Stimulated activated CD4-positive, alpha-beta T cell treated with anti-CD3 and anti-CD28 coated beads, Interleukin-15, amount 100 ng/mL, for 24 hours (primary cell): ENCODE measurements at places on chromosomes 2 and 18.

- DNase-seq = no peak
Measured at GRCh38 chr2:219054956-219055903, 5.5 kb downstream of the IHH start.

DNA sequence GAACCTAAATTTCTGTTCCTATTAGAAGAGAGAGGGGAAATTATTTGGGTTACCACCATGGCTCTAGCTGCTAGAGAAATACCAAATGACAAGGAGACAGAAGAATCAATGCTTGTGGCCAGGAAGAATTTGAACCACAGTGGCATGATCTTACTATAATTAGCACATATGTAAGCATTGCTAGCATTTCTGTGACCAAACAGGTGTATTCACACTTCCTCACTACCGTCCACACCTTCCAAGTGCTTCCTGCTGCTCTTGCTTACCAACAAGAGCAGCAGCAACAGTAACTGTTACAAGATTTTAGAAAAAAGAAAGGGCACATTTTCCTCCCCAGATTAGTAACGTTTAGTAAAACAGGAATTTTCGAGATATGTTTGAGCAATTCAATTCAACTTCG is 60.5 kb downstream of the CDH7 start:
- DNase-seq = no peak

DNA sequence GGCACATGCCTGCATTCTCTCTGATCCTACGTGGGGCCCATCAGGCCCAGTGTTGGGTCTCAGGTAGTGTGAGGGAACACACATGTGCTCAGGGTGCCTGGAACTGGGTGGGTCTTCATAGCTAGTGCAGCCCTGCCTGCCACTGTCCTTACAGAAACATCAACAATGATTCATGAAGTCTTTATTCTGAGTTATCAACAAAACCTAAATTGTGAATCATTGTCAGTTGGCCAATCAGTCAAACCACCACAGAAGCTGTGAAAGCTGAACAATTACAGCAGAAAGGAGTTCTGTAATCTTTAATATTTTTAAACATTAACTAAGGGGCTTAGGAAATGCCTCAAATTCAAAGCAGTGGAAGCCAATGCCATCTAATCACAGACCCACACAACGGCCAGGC is 82.8 kb upstream of the ZNF521 start:
- DNase-seq = no peak

DNA sequence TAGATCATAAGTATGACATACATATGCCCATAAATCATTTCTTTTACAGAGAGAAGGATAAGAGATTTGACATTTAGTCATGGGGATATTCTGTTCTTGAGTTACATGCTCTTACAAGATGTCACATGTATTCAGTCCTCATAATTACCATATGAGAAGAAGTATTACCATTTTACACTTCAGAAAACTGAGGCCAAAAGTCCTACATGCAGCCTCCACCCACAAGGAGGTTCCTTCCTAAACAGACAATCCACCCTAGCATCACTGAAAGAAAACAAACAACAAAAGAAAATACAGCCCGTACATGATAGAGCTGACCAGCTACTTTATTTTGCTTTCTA is 335.1 kb downstream of the SETBP1 start:
- DNase-seq = no peak

DNA sequence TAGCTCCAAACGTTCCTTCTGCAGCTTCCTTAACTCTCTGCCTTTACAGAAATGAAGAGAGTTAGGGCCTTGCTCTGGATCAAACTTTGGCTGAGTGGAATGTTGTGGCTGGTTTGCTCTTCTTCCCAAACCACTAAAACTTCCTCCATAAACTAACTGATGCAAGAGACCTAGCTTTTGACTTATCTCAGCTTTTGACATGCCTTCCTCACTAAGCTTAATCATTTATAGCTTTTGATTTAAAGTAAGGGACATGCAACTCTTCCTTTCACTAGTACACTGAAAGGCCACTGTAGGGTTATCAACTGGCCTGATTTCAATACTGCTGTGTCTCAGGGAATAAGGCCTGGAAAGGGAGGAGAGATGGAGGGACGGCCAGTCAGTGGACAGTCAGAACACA is 8.3 kb downstream of the PXDN start:
- DNase-seq = no peak

DNA sequence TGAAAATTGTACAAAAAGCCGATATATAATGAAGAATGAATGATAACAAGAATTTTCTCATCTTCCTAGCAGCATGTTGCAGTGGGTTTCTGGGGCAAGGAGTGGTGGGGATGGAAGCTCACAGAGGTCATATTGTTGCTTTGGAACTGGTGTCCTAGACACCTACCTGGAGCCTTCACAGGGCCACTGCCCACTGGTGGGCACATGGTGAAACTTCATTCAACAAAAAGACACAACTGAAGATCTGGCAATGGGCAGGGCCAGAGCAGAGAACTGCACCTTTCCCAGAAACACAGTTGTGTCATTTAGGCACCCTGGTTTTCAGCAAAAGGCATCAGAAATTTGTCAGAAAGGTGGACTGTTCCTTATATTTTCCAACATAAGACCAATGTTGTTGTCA is 115.3 kb downstream of the FHOD3 start:
- no peak for DNase-seq

- no peak for DNase-seq
Measured at GRCh38 chr2:121390082-121390692, 105.2 kb upstream of the TFCP2L1 start.

DNA sequence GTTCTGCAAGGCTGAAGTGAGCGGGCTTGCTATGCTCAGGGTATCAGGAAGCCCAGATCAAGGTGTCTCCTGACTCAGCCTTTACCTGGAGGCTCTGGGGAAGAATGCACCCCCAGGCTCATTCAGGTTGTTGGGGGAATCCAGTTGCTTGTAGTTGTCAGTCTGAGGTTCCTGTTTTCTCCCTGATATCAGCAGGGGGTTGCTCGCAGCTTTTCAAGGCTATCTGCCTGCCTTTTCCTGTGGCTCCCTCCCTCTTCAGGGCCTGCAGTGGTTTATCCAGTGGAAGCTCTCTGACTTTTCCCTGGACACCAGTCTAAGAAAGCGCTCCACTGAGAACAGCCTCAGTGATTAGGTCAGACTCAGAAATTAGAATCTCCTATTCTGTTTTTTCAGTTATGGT is 116.6 kb downstream of the PTPRM start:
- no peak for DNase-seq

GRCh38 chr18:46008531-46008930 is 41.4 kb upstream of the EPG5 start:
- DNase-seq = no peak

DNA sequence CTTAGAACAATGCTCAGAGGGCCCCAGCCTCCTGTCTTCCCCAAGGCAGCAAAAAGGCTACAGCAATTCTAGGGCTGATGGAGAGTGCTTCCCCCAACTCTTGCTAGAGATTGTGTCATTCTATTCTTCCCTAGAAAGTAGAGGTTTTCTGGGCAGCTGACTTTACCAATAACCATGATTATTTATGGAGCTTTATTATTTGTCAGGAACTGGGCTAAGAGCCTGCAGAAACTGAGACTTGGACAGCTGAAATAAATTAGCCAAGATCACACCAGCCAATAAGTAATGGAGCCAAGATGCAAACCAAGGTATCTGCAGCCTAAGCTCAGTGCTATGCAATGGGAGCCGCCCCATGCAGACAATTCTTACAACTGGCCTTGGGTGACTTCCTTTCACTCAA is 84.8 kb downstream of the CCBE1 start:
- no peak for DNase-seq

DNA sequence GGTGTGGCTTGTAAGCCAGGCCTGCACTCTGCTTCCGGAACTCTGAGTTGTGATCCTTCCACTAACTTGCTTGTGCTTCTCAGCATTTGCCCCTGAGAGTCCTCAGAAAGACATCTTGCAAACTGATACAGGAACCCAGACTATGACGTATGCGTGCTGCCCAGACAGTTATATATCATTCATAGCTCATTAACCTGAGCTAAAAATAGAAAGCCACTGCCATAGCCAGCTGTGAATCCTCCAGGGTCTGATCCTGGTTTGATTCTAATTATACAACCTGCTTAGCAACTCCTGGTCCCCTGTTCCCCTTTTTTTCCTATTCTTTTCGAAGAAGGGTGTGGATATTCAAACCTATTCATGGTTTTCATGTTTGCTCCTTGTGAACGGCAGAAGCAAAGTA is 63.7 kb downstream of the MARCHF4 start:
- no peak for DNase-seq

DNA sequence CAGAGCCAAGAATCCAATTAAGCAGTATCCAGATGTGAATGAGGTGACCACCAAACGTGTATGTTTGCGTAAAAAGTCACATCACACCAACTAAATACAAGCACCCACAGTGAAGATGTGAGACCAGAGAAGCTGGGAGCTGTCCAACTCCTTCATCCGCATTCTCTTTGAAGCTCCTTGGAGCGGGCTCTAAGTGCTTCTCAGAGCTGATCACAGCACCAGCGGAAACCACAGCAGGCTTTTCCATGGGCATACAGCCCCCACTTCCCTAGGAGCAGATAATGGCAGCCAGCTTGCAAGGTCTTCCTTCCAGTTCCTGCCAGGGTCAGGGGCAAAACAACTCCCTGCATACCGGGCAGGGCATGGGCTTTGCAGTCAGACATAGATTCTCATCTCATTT is 36.4 kb downstream of the REEP1 start:
- DNase-seq = no peak
